ENCODE measurements at places on chromosomes 3 and 15.

GRCh38 chr3:99167071-99167470 lies 265.6 kb upstream of the DCBLD2 start:
- no peak for DNase-seq

DNA sequence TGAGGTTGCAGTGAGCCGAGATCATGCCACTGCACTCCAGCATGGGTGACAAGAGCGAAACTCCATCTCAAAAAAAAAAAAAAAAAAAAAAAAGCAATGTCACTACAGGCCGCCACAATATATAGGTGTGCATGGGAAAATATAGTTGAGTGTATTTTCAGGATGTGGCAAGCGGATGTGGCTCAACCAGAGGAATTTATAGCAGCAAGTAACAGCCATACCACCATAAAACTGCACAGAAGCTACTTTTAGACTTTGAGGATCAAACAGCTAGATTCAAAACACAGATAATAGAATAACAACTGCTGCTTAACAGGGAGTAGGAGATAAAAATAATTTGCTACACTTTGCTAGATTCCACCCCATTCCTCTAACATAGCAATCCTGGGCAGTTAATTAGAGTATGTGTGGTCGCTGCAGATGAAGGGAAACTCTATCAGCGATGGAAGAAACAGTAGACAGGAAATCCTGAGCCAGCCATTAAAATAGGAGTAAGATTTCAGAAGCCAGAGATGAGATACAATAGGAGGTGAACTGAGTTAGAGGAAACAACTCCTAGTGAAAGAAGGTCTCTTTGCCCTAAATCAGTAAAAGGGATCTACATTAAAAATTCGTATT lies 318.7 kb upstream of the STT3B start:
- DNase-seq, result peak; percentile 21

DNA sequence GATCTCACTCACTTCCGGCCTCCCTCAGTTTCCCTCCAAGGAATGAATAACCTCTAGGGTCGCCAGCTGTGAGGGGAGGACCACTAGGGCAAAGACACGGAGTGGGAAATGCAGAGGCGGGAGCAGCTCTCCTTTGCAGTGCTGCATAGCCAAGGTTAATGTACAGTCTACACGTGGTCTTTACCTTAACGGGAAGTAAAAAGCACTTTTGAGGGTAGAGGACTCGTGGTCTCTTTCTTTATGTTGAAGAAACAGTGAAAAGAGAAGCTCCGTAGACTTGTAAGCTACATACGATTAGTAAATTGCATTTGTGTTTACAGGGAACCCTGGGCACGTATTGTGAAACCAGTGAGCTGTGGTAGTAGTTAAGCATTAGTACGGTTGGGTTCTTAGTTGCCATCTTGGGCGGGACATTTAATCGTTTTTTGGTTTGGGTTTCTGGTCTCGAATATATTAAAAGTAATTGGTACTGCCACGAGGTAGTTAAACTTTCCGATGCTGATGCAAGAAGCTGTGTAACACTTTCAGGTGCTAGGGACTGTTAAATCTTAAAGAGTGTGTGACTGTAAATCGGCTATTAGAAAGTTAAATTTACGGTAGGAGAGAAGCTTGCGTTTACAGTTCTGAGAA lies 828 bp downstream of the U2SURP start:
- DNase-seq, result peak; percentile 52

DNA sequence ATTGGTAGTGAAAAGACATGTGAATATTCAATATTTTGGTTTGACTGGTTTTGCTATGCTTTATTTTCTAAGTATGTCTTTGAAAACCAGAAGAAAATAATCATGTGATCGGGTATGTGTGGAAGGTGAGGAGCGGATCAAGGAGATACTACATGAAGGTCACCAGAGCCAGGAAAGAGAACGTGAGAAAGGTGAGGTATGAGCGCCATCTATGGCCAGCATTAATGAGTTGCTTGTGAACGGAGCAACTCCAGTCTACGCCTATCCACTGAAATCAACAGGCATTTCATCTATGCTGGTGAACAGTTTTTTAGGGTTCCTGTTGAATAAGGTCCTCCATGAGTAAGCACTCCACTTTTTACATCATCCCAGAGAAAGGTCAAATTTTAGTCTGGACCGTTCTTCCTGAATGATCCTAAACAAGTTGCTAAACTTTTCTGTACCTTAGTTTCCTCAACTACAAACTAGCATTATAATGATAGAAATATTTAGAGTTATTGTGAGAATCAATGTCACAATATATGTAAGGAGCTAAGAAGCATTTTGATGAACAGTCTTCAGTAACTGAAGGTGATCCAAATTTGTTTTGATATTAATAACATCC lies 1435.2 kb upstream of the CADM2 start:
- no peak for DNase-seq

GRCh38 chr3:147816752-147817151 lies 407.6 kb downstream of the ZIC1 start:
- DNase-seq, result no peak

All from amniotic epithelial cell (primary cell).